Stimulated activated CD4-positive, alpha-beta T cell treated with anti-CD3 and anti-CD28 coated beads, TNF-alpha, amount 100 ng/mL, for 1 hour (primary cell): ENCODE measurements at places on chromosomes 6 and 20.

DNA sequence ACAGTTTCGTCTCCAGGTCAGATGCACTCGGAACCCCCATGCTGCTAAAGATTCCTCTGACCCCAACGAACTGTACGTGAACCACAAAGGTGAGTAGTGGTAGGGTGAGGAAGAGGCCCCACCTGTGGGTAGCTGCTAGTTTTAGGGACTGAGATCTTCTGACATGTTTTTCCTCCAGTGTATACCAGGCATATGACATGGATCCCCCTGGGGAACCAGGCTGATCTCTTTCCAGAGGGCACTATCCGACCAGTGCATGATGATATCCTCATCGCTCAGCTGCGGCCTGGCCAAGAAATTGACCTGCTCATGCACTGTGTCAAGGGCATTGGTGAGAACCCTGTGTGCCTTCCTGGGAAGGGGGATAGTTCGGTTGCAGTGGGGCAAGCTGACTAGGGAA lies 3.2 kb downstream of the POLR1C start:
- DNase-seq: no peak

DNA sequence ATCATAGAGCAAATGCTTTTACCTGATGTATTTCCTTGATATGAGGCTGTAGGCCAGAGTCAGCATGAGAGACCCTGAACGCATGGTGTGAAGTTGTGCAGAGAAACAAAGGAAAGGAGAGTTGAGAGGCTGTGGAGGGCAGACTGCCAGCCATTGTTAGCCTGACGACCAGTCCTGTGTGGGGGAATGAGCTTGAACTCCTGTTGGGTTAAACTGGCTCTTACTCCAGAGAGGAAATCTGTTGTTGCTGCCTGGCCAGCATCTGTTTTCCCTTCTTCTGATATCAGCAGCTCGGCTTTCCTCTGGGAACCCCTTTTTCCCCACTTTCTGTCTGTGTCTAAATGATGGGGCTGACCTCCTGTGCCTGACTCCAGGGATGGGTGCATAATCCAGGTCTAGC lies 158.2 kb upstream of the ZFP64 start:
- DNase-seq: no peak

DNA sequence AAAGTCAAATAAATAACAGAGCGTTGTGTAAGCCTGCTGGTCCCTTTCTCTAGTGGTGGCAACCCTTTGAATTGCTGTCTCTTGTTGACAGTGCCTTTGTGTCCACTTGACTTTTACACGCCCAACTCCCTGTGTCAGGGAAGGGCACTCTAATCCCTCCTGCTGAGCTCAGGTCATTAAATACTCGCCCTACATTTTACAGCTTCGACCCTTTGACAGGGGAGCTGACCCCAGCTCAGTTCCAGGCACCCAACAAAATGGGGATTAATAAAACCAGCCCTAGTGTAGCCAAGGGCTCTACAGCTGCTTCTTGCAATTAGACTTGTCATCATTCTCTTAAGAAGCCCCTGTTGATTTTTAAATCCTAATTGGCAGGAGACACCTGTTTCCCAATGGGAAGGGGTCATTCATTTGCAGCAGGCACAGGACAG lies 308.2 kb downstream of the EYA4 start:
- no peak for DNase-seq

DNA sequence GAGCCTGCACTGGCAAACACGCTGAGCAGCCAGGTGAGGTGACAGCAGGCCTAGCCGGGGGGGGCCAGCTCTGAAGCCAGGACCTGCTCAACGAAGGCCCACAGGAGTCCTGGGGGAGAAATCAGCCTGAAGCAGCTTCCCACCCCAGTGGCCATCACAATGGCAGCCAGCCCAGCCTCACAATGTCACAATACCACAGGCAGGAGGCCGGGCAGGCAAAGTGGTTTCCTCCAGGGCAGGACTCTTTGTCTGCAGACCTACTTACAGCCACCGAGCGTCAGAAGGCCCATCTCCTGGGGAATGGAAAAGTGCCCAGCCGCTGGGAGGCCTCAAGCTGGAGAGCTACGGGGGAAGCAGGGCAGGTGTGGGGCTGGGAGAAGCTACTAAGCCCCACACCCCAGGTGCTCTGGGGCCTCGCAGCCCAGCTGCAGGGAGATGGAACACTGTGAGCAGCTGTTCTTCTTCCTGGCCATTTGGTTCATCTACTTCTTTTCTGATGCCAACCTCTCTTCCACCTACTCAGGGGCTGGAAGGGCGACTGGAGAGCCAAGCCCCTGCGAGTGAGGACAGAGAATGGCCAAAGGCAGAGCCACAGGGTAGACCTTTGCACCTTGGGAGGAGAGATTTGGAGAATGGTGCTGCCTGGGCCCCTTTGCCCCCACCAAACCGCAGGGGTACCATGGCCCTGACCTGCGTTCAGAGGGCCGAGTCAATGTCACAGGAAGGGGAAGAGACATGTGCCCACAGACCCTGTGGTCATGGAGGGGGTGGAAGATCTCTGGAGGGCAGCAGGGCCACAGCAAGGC lies 22.3 kb upstream of the AVP start:
- DNase-seq: no peak

DNA sequence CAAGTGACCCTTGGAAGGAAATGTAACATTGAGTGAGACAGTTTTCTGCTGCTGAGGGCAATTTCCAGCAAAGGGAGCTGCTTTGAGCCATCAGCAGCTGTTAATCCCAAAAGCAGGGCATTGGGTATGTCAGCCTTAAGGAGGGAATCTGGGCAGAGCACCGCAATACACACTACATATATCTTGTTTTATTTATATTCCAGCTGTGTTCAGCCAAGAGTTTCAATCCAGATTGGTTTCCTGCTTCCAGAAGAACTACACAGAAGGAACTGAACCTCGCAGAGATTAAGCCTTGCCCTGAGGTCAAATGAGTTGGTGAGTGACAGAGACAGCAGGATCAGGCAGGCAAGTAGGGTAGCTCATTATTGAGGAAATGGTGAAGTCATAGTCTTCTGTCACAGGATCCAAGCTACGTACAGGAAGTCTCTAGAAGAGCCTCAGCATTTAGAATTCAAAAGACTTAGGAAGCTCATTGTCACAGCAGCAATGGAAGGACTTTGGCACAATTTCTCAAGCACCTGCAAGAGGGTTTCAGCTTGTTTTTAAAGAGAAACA lies 109.9 kb upstream of the HEY2 start:
- DNase-seq: no peak

- no peak for DNase-seq
Observed at GRCh38 chr6:71209626-71210025, 79.0 kb upstream of the OGFRL1 start.

DNA sequence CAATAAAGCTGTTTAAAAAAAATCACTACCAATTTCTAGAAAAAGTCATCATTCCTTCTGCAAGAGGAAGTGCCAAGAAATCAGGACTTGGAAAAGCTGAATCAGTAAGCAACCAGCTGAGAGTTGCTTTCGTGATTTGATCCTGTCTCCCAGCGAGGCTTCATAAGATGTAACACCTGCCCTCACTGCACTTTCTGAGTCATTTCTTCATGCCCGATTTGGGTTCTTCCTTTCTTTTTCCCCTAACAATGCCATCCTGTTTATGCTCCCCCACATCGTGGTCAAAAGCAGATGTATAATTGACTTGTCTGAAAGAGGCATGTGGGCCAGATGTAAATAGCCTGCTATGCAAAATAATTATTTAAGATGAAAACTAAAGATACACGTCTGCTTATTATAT lies 52.1 kb downstream of the RIPOR2 start:
- DNase-seq: no peak

- DNase-seq: no peak
Observed at GRCh38 chr6:83183082-83183828, 9.8 kb downstream of the PGM3 start.

GRCh38 chr20:57661746-57662455 lies 41.7 kb upstream of the ZBP1 start:
- no peak for DNase-seq

DNA sequence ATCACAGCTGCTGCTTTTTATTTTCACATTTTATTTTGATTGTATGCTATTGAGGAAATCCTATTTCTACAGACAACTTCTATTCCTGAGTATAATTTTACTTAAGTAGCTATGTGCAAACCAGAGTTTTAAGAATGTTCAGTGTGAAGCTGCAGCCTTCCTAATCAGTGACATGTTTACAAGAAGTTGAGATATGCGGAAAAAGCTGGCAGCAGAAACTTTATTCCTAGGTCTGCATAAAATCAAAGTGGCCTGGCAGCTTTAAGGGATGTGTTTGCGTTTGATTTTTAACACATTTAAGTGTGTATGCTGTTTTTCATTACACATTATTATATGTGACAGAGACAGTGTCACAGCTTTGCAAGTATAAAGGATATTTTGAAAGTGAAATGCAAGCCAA lies 26.3 kb downstream of the MAPK14 start:
- DNase-seq: no peak

DNA sequence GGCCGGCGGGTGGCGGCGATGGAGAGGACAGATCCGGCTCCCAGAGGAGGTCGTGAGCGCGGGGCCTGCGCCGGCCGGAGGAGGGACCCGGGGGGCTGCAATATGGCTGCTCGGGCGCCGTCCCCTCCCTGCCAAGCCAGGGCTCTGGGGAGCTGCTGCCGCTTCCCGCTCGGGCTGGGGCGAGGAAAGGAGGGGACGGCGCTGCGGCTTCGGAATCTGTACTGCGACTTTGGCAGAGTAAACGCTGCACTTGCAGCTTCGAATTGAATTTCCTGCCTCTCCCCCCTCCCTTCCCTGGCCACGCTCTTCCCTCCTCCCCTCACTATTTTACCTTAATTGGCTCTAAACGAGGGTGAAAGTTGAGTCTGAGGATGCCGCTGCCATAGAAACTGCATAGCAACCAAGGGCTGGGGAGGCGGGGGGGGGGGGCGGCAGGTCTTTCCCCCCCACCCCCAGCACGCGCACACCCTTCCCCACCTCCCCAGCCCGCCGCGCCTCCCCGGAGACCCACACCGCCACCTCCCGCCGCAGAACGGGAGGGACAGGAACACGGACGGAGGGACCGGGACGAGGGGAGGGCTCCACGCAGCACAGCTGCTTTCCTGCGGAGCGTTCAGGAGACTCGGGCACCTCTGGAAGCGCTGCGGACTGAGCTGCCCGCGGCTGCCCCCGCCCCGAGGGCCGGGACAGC lies 93.9 kb downstream of the RNASET2 start:
- no peak for DNase-seq

GRCh38 chr6:31920811-31921210 lies 6.7 kb upstream of the C2 start:
- DNase-seq: no peak

- no peak for DNase-seq
Observed at GRCh38 chr6:128731249-128732165, 151.4 kb upstream of the LAMA2 start.

- no peak for DNase-seq
Observed at GRCh38 chr6:123962508-123962907, 158.8 kb downstream of the NKAIN2 start.

- no peak for DNase-seq
Observed at GRCh38 chr6:7978736-7979135, 68.1 kb upstream of the TXNDC5 start.
